ENCODE measurements at places on chromosomes 5 and 9. TPM values are rescaled to one million over a fixed set of nuclear protein-coding genes. Genes with fewer than 3 reads are reported as not detected.

- DNase-seq: no peak
Observed at GRCh38 chr5:67047160-67047559, 149.4 kb downstream of the CD180 start.

DNA sequence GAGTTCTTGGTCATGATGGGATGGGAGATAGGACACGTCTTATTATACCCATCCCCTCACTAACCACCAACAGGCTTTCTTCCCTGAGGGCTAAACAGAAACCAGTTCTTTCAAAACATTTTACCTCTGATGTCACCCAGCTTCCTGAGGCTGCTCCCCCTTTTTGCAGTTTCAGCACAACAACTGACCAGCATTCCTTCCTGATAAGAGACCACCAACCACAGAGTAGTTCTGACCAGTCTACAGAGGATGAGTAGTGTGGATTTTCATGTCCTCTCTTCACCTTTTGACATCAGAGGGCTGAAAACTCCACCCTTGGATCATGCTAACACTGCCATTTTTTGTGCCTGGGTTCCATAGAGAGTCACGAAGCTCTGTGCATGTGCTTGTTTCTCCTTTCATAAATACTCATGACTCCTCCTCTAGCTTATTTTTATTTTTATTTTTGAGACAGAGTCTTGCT is 82.6 kb downstream of the OSTF1 start:
- DNase-seq: no peak

- no peak for DNase-seq
Observed at GRCh38 chr5:122430319-122430586, 118.2 kb downstream of the SNCAIP start.

GARIN3 gene
- not detected for total RNA-seq

PHYHD1 gene
- 4.7 TPM for total RNA-seq
